ENCODE measurements at places on chromosomes 12 and 14.

DNA sequence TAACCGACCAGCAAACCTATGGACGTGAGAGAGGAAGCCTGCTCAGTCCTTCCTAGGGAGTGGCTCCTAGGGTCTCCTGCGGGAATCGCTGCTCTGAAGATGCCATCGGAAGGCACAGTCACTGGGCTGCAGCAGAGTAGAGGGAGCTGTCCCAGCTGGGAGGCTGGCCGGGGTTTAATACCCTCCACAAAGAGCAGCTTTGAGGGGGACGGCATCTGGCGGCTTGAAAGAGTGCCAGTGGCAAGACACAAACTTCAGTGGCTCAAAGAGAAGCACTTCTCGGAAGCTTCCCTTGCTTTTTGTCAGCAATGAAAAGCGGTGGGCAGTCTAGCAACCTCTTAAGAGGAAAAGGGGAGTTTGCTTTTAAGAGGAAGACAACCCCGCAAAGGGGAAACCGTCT is 114.6 kb downstream of the TMEM132C start:
- DNase-seq, result no peak

DNA sequence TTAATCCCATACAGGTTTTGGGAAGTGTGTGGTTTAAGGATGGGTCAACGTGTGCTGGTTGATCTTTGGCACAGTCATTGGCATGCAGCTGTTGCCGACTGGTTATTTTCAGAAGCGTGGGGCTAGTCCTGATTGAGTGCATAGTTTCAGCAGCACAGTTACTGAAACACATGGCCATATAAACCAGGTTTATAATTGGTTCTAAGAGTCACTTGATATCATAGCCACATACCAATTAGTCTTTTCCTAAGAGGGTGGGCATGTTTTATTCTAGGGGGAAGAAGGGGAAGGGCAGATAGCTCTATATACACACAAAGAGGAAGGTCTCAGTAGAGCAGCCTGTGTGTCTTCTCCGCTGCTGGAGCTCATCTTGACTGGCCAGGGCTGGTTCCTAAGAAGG is 11.0 kb upstream of the RPS6KL1 start:
- no peak for DNase-seq

DNA sequence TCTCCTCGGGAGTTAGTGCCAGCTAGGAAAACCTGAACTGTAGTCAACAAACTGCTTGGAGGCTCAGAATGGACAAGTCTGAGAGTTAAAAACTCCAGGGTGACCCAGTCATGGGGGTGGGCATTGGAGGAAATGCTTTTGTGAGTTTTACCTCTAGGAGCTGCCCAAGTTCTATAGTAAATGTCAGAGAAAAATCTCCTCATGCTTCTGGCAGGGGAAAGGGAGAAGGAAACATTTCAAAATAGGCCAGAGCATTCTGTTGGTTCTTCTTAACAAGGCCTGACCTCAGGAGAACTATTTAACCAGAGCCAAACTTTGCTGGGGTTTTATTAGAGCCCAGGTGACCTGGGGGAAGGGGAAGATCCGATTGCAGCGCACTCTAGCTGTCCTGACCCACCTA is 12.3 kb downstream of the NINJ2 start:
- DNase-seq, result no peak

GRCh38 chr12:94031763-94032162 is 116.6 kb upstream of the PLXNC1 start:
- no peak for DNase-seq

GRCh38 chr12:116423094-116423493 is 136.1 kb upstream of the MAP1LC3B2 start:
- no peak for DNase-seq
